Stimulated activated CD8-positive, alpha-beta memory T cell treated with anti-CD3 and anti-CD28 coated beads, Interleukin-7, amount 100 ng/mL, for 1 hour (primary cell): ENCODE measurements at places on chromosomes 2 and 18.

DNA sequence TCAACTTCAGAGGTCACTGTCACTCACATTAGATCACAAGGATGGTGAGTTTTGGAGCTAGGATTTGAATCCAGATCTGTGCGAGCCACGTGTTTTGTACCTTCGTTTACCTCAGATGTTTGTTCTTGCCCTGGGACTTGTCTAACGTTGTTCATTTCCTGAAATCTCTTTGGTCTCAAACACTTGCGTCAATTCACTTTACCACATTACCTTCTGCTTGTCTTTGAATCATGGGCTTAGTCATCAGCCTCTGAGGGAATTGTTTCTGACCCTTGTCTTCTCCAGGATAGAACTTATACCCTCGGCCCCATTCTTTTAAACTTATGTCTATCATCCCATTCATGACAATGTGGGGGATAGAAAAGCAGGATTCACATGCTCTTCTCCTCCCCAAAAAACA is 282.7 kb downstream of the DCDC2C start:
- no peak for DNase-seq

- no peak for DNase-seq
Measured at GRCh38 chr2:65366595-65367125, 65.7 kb downstream of the SPRED2 start.

DNA sequence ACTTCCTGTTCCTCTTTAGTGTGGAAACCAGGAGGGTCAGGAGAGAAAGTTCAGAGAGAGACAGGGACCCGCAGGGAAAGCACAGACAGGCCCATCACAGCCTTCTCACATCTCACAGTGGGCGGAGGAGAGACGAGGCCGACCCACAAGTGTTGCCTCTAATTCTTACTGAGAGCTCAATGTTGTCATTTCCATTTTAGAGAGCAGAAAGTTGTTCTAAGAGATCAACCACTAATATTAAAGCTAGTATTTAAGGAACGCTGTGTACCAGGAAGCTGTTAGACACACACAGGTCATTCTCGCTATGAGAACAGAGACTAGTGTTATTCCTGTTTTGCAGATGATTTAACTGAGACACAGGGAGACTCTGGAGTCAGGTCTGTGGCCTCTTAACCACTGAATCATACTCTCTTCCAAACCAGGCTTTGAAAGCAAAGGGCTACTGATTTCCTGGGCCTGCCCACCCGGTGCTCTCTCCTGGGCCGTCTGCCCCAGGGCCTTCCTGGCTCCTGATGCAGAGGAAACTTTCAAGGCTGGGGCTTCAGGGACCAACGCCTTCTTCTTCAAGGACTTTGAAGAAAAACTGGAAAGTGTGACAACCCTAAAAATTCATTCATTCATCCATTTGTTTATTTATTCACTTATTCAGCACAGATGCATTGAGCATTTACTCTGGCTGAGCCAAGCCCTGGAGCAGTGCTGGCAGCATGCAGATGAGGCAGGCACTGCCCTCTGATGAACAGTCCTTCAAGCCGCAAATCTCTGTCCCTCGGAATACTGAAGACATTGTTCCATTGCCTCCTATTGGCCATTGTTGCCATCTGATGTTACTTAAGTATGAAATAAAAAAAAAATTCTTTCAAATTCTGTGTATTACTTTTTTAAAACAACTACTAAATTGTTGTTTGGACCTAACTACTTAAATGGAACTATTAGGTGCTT is 37.2 kb upstream of the BIN1 start:
- DNase-seq, result no peak

DNA sequence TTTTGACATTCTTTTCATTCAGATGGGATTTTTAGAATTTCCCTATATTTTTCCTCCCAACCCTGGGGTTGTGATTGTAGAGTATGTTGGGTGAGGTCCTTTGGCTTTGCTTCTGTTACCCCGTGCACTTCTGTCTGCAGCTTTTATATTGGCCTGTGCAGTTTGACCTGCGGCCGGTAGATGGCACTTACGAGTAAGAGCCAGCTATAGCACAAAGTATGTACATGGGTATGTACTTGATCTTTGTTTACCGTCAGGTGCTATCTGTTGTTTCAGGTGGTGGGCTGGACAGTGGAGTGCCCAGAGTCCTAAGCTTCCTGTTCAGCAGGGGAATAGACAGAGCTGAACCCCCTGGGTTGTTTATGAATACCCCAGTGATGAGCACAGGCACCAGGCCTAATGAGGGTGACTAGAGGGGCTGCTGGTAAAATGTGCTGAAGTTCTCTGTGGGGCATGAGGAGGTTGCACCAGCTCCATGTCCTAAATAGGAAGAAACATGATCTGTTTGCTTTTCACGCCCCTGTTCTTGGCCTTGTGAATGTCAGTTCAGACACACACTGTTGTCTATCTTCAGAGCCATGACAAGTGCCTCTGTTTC is 58.9 kb upstream of the THUMPD2 start:
- no peak for DNase-seq
